ENCODE measurements at places on chromosomes 1 and 21.

- DNase-seq, result no peak
Observed at GRCh38 chr1:111032295-111032897, 68.7 kb upstream of the LRIF1 start.

DNA sequence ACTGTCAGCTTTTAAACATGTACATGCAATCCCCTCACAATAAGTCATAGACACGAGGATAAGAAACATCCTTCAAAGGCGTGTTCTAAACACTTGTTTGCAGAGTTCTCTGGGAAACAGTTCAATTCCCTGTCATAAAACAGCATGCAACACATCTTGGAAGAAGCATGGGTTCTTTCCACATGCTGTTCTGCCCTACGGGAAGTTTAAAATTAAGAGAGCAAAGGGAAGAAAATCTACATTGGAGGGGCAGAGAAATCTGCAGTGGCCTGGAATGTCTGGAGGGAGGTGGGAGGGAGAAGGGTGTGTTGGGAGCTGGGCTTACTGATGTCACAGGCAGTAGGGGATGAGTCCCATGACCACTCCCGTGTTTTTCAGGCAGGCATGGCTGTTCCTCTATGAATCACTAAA is 98.3 kb upstream of the SLC2A1 start:
- no peak for DNase-seq

- DNase-seq, result no peak
Observed at GRCh38 chr21:15076730-15077129, 11.9 kb upstream of the NRIP1 start.

GRCh38 chr1:157771661-157772425 is 5.1 kb downstream of the FCRL2 start:
- DNase-seq, result no peak

- no peak for DNase-seq
Observed at GRCh38 chr21:17911628-17912027, 92.5 kb upstream of the C21orf91 start.

GRCh38 chr1:177884479-177885021 is 85.3 kb downstream of the SEC16B start:
- DNase-seq, result no peak

GRCh38 chr1:61244114-61244513 is 161.8 kb downstream of the NFIA start:
- no peak for DNase-seq

DNA sequence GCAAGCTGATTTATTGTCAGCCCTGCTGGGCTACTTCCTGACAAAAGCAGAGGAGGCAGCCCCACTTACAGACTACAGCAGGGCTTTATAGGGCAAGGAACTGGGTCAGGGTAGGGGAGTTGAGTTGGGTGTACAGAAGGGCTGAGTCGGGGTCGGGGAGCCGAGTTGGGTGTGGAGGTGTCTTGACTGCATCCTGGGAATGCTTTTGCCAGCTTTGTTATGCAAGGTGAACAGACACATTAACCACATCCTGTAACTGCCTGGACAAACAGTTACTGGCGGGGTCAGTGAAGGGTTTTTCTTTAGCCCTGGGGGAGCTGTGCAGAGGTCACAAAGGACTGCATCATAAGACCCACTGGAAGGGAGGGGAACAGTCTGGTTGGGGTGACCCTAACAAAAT is 39.1 kb upstream of the GBP5 start:
- no peak for DNase-seq

DNA sequence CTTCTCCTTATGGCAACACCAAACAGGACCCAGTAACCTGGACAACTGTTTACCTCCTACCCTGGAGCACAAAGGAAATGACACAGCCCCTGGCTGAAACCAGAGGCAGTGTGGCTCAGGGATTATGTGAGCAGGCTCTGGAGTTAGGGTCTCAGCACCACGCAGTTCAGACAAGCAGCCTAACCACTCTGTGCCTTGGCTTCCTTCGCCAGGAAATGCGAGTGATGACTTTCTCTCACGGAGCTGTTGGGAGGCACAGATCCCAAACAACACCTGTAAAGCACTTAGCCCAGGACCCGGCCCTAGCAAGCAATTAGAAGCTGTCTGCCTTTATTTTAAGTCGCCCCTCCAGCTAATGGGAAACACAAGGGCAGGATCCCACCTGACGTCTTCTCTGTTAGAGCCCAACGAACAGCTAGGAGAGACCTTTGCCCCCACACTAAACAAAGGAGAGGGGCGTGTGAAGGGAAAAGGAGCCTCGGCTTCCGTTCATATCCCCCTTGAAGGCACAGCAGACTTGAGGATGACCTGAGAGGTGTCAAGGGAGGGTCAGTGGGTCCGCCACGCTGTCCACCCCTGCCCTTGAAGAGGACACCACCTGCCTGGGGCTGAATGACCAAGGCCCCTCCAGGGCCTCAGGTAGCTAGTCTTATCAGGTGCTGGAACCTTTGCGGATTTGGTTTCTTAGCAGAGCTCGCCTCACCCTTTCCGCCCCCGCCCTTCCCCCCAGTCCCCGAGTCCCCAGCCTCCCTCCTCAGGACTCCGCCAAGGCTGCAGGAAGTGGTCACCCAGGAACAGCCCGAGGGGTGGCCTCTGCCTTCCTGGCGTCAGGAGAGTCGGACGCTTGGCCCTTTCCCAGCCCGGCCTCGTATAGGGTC is 860 bp downstream of the TMEM63A start:
- peak; percentile 35 for DNase-seq

DNA sequence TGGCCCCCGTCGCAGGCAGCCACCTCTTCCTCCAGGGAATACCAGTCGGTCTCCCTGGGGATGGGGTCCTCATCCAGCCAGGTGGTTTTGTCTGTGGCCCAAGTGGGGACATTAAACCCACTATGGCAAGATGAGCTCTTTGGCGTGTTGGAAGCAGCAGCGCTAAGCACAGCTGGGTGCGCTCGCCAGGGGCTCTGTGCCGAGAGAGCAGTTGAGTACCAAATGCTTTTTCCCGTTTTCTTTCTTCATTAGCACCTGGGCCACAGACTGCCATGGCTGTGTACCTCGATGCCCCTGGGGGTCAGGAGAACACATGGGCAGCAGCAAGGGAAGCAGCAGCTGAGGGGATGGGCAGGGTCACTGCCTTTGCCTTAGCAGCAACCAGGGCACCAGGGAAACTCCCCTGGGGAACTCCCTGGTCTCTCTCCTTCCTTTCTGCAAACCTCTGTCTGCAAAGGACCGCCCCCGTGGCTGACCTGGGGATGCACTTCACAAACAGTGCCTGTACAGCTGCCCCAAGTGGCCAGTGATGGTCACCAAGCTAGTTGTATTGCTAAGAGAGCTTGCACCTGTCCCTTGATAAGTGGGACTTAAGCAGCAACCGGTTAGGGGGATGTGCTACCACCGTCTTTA is 31.1 kb downstream of the EDARADD start:
- no peak for DNase-seq

GRCh38 chr21:33374450-33375096 is 28.6 kb upstream of the IFNGR2 start:
- DNase-seq, result peak; percentile 60

GRCh38 chr1:3683992-3684391 is 31.7 kb downstream of the TP73 start:
- no peak for DNase-seq

GRCh38 chr1:37677143-37677439 is 15.2 kb upstream of the CDCA8 start:
- DNase-seq, result no peak

DNA sequence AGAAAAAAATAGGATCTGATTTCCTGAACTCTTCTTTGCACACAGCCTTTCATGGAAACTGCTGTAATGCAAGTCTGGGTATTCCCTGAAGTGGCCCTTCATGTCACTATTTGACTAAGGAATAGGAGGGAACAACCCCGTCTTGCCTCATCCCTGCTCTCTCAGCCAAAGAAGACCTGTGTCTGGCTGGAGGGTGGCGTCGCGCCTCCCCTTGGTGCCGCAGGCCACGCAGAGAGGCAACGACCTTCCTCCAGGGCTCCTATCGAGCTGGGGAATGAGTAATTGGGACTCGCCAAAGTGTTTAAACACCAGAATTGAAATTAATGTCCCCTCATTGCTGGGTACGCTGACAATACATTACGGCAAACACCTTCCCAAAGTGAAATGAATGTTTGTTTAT is 129.8 kb downstream of the PBX1 start:
- DNase-seq, result no peak

GRCh38 chr1:232344791-232345399 is 285.0 kb downstream of the SIPA1L2 start:
- no peak for DNase-seq

GRCh38 chr1:34851431-34852105 is 8.0 kb downstream of the SMIM12 start:
- DNase-seq, result no peak

DNA sequence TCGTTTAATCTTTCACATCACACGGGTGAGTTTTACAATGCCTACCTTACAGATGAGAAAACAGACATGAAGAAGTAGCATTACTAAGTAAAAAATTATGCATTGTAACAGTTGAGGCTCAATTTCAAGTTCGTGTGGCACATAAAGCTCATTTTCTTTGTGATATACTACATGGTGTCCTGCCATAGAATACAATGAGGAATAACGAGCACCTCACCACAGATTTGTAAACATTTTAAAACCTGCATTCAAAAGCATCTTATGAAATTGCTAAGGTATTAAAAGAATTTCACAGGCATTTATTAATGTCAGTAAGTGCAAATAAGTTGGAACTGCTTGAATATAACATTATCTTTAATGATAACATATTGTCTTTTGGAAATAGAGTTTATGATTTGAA is 47.8 kb upstream of the DEPDC1 start:
- DNase-seq, result no peak

GRCh38 chr21:42390696-42391095 is 5.2 kb downstream of the TMPRSS3 start:
- no peak for DNase-seq

GRCh38 chr21:25872271-25872670 is 137.5 kb downstream of the GABPA start:
- DNase-seq, result no peak

GRCh38 chr1:229275005-229275404 is 4.1 kb downstream of the RAB4A start:
- no peak for DNase-seq

DNA sequence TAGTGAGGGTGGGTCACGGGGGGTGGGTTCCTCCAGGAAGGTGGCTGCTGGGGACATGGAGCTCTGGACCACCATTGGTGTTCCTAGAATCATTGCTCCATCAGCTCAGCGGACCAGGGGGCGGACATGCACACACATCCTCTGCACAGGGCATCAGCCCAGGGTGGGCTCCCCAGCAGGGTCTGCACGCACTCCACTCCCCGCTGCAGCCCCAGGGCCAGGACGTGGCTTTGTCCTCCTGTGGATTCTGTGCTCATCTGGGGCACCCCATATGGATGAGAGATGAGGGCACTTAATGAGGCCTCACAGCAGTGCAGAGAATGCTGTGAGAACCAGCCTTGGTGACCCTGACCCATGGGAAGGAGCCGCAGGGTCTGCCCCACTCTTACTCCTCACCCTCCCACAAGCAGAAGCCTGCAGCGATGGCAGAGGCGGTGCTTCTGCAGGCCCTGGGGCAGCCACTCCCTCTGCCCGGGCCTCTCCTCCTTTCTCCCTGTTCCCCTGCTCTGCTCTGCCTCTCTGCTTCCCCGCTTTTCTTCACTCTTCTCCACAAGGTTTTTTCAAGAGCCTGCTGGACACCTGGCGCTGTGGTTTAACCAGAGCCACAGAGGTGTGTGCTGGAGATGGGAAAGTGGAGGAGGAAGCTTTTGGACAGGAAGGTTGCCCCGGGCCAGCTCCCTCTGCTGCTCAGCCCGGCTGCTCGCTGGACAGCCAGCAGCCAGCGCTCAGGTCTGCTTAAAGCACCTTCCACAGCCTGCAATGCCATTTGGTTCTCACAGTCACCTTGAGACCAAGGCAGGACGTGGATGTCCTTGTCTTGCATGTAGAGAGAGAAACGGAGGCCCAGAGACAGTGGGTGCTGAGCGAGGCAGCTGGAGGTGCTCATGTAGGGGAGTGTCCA is 26.3 kb upstream of the PCBP3 start:
- DNase-seq, result no peak

DNA sequence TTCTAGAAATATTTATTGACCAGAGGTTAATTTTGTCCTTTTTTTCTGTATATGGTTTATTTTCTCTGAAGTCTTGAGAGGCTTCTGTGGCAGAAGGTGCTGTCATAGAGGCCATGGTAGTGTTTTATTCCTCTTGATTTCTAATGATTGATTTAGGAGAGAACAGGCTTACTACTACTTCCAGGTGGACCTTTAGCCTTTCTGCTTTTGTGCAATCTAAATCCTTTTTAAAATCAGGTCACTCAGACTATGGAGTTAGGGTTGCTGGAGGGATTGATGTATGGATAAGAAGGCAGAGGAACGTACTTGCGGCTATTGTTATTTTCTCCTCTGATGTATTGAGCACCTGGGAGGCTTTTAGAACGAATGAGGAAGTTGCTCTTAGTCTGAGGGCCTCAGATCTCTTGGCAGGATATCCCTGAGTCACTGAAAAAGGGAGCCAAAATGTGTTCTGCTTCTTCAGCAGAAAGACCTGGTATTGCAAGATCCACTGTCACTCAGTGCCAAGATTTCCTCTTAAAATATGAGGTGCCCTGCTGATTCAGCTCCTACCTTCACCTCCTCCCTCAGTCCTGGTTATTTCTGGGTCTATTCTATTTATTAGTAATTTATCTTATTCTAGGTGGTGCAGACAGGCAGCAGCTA is 277.4 kb downstream of the ZNF648 start:
- no peak for DNase-seq

DNA sequence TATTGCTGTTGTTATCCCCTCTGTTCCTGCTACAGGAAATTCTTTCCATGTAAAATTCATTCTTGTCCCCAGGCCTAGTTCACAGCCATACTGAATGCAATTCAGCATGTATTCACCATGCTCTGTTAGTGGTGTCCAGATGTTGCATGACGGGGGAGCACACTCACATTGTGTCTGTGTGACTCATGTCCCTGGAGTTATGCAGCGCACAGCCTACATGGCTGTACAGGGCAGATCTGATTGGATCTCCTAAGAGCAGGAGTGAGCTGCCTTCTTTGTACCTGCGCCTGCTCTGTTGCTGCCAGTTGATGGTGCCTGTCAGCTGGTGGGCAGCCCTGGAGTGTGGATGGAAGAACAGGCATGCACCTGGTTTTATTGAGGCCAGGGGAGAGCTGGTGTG is 17.6 kb downstream of the HTR6 start:
- no peak for DNase-seq

DNA sequence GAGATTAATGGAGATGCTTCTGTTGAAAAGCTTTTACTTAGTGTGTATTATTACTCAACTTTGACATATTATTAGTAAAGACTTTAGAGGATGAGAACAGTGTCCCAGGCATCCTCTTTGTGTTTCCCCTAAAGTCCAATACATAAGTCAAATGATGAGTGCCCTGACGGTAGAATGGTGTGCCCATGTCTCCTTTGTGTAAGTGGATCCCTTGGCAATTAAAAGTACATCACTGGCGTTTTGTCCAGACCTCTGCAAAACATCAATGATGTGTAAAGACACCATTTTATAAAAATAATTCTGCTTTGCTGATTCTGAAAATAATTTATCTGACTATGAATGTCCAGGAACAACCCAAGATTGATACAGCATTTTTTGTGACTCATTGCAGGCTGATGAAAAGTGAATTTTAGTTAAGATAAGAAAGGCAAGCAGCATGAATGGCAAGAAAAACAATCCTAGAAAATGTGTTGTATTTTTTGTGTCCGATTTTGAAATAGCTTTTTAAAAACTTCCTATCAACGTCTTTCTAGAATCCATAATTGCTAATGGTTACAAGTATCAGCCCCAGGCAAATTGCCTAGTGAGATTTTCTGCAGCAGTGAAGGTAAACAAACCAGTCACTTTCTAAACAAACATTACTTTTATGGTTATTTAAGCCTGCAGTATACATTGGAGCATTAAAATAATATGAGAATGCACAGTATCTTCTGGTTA is 251.5 kb downstream of the PTPRC start:
- DNase-seq, result no peak
